ENCODE measurements at places on chromosomes 12 and 14.

- no peak for DNase-seq
These were observed 10.9 kb upstream of the APOF start for GRCh38 chr12:56373515-56373914.

- no peak for DNase-seq
These were observed 112.1 kb upstream of the FRMD6 start for GRCh38 chr14:51539571-51540037.

DNA sequence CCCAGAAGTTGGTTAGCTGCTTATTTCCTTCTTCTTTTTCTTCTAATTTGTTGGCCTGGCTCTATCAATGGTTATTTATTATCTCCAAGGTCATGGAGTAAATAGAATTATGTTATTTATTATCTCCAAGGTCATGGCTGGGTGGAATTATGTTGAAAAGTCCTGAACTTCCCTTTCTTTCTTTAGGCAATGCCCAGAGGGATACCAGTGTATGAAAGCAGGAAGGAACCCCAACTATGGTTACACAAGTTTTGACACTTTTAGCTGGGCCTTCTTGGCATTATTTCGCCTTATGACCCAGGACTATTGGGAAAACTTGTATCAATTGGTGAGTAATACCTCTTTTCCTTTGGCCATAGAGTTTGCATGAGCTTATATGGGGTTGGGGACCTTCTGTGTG lies 111.6 kb downstream of the SCN8A start:
- DNase-seq, result no peak

DNA sequence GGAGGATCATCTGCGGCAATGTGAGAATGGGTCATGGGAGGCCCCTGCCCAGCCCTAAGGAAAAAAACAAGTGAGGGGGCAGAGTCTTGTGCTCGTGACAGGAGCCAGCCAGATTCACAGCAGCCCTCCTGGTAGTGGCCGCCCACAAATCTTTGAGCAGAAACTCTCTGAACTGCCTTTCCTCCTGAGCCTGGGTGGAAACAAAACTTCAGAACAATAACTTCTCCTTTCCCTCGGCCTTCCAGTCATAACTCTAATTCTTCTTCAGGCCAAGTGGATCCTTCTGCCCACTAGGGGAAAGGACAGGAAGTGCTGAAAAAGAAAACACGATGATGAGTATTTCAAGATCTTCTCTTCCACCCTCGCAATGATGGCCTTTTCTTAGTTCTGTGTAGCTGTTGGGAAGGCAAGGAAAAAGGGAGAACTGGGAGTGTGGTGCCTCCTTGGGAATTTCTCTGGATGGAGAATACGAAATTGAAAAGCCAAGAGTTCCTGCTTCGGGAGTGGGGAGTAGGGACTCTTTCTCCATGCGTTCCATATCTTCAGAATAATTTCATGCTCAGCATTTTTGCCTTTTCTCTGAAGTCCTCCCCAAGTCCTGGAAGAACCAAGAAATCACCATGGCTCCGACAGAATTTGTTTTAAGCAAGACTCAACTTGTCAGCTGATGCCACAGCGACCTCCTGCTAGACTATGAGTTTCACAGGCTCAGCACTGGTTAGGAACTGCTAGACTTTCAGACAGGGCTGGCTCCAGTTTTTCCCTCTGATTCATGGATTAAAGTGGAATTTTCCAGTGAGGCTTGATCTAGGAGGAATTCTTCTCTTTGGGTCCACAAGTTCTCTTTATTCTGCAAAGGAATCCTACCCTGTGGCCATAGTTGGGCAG lies 188.9 kb downstream of the CAND1 start:
- no peak for DNase-seq

DNA sequence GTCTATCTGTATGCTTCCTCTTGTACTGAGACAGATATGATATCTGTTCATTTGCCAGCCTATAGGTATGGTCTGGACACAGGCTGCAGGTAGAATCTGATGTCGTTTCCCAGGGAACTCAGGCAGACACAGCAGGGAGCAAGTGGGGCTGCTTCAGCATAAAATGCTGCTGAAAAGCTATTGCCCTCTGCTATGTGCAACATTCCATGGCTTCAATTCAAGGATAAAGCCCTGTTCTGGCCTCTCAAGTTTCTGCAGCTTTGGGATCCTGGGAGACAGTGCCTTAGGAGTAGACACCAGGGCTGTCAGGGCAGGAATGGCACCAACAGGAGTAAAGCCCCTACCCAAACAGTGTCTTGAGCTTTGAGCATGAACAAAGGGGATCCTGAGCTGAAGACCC lies 173.5 kb downstream of the SLC41A2 start:
- no peak for DNase-seq

GRCh38 chr12:90712671-90713070 lies 242.3 kb downstream of the CCER1 start:
- DNase-seq, result no peak

DNA sequence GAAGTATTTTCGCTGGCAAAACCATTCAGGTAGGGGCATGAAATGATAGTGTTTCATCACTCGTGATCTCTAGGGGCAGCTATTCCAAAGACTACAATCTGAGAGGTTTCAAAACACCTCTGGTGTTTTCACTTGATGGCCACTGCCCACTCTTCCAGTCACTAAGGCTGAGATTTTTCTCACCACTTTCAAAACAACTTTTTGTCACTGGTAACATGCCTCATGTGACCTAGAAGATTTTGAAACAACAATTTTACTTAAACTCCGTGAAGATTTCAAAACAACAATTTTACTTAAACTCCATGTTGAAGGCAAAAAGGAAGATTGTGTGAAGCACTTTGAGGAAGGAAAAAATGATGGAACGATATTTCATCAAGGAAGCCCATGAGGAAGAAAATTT lies 1.2 kb upstream of the IRAK3 start:
- DNase-seq, result no peak

Data from D341Med (cell line).